ENCODE measurements at places on chromosomes 5 and 9.

- no peaks in the 10 kb centered on the region for H3K27me3 ChIP-seq
- no peak overlapping the region for H3K4me3 ChIP-seq
- H3K4me1 ChIP-seq = no peaks in the 10 kb centered on the region
- no peaks in the 10 kb centered on the region for H3K36me3 ChIP-seq
Measured at GRCh38 chr5:44367203-44367602, 22.0 kb downstream of the FGF10 start.

GRCh38 chr9:71357346-71357745 lies 235.9 kb upstream of the TRPM3 start:
- no peak for DNase-seq
- no peaks in the 10 kb centered on the region for H3K36me3 ChIP-seq
- peaks cover 2% of the 10 kb centered on the region for H3K27me3 ChIP-seq
- no peak overlapping the region for H3K27ac ChIP-seq

DNA sequence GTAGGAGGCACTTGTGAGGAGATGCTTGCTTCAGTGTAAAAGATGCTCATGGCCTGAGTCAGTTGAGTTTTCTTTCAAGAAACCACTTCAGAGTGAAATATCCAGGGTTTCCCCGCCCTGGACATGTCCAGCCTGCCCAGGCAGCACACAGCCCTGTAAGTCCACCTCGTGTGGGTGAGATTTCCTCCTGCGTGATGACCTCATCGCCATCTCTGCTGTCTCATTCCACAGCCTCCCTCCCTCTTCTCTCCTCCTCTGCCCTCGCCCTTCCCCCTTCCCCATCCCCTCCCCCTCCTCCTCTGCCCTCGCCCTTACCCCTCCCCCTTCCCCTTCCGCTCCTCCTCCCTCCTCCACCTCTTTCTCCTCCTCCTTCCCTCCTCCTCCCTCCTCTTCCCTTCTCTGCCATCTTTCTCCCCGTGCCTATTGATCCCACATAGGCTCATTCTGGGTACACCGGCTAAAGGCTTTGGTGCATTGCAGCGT lies 34.0 kb upstream of the NCS1 start:
- no peak overlapping the region for H3K4me3 ChIP-seq
- peaks cover 31% of the 10 kb centered on the region for H3K4me1 ChIP-seq
- H3K27ac ChIP-seq = no peak overlapping the region
- peaks cover 34% of the 10 kb centered on the region for H3K36me3 ChIP-seq
- DNase-seq = no peak
- peaks cover 5% of the 10 kb centered on the region for H3K27me3 ChIP-seq

DNA sequence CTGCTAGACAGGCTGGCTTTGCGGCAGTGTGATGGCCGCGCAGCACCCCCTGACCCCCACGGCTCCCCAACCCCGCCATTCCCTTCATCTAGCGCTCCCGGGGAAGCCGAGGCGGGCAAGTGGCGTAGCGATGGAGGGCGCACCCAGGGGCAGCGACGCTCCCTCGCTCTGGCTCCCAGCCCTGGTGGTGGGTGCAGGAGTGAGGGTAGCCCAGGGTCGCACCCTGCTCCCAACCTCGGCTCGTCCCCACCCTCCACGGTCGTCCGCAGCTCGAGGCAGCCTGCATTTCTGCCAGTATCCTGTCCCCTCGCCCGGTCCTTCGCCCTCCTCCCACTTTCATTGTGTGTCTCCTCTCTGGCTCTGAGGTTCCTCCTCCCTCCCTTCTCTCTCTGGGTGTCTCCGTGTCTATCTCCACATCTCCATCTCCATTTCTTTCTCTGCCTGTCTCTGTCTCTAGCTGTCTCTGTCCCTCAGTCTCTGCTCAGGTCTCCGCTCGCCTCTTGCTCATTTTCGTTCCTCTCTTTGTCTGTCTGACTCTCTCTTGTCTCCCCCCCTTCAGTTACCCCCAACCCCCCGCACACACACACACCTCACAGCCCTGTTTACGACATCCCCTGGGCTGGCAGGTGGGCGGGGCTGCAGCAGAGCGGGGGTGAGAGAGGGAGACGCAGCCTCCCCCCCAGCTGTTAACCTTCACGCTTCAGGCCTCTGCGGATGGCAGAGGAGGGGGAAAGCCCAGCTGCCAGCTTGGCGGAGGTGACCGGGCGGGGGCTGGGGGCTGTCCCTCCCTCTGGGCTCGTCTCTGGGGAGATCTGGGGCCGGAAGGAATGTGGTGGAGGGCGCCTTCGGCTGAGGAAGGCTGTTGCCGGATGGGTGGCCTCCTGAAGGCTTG lies 48.7 kb upstream of the PSD2 start:
- peak; percentile 60 for DNase-seq
- H3K4me3 ChIP-seq = peak overlapping the region; percentile 83
- H3K4me1 ChIP-seq = peaks cover 19% of the 10 kb centered on the region
- peaks cover 33% of the 10 kb centered on the region for H3K27me3 ChIP-seq

GRCh38 chr5:132420706-132421272 lies 51.3 kb downstream of the SLC22A5 start:
- peak overlapping the region; percentile 76 for H3K4me3 ChIP-seq
- H3K36me3 ChIP-seq = peaks cover 51% of the 10 kb centered on the region

DNA sequence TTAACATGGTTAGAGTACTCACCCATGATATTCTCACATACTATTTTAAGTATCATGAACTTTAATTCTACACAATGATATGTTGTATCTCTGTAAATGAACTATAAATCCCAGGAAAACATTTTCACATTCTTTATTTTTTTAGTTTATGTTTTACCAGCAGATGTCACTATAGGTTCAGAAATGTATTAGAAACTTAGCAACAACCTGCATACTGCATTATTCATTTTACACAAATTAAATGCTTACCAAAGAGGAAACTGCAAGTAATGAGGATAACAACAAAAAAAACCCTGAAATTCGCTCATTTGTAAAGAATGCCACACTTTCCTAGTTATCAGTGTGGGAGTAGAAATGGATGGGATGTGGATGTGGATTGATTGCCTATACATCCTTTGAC lies 217.5 kb upstream of the OTULINL start:
- peak overlapping the region; percentile 56 for H3K4me3 ChIP-seq
- H3K4me1 ChIP-seq = peaks cover 45% of the 10 kb centered on the region
- no peak for DNase-seq
- peak overlapping the region; percentile 89 for H3K27ac ChIP-seq
- peaks cover 3% of the 10 kb centered on the region for H3K36me3 ChIP-seq
- peaks cover 3% of the 10 kb centered on the region for H3K27me3 ChIP-seq

DNA sequence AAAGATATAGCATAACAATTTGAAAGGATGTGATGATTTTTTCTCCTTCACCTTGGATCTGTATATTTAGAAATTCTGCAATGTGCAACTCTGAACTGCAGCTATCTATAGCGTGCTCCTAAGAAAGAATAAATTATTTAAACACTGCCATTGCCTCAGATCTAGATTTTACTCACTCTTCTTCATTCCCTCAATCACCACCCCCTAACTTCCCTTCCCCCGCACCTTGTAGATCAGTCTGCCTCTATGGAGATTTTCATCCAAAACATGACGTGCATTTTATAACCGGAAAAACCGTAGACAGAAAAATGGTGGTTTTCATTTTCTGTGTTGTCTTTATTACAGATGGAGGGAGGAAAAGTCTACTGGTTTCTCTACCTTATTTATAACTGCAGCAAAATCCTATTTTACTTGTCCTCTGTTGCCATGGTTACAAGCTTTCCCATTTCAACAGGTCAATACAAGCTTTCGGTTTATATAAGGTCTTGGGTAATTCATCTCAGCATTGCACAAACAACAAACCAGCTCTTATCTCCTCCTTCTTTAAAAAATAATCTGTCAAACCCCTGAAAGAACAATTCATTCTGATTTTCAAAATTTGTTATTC lies 480.0 kb downstream of the TAF11L14 start:
- H3K36me3 ChIP-seq = no peaks in the 10 kb centered on the region
- no peak overlapping the region for H3K4me3 ChIP-seq
- H3K27me3 ChIP-seq = no peaks in the 10 kb centered on the region

GRCh38 chr5:143400541-143401226 lies 2.8 kb downstream of the NR3C1 start:
- H3K36me3 ChIP-seq = peaks cover 27% of the 10 kb centered on the region
- no peak for DNase-seq
- H3K4me1 ChIP-seq = peaks cover 54% of the 10 kb centered on the region
- H3K27ac ChIP-seq = no peak overlapping the region
- H3K27me3 ChIP-seq = no peaks in the 10 kb centered on the region

DNA sequence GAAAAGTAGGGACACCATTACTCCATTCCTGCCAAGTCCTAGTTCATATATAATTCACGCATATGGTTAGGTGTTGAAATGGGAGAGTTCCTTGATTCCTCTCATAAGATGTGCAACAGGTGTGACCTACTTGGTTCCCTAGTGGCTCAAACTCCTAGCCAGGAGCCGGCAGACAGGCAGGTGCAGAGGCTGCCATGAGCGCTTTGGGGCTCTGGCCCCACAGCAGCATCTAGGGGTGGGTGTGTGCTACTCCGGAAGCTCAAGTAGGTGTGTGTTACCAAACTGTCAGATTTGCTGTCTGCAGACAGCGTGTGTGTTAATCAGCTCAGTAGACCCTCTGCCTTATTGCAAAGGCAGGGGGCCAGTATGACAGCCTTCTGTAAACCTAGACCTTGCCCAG lies 1652.4 kb upstream of the ACO1 start:
- no peak overlapping the region for H3K27ac ChIP-seq
- no peaks in the 10 kb centered on the region for H3K4me1 ChIP-seq
- no peak overlapping the region for H3K4me3 ChIP-seq
- DNase-seq = no peak

DNA sequence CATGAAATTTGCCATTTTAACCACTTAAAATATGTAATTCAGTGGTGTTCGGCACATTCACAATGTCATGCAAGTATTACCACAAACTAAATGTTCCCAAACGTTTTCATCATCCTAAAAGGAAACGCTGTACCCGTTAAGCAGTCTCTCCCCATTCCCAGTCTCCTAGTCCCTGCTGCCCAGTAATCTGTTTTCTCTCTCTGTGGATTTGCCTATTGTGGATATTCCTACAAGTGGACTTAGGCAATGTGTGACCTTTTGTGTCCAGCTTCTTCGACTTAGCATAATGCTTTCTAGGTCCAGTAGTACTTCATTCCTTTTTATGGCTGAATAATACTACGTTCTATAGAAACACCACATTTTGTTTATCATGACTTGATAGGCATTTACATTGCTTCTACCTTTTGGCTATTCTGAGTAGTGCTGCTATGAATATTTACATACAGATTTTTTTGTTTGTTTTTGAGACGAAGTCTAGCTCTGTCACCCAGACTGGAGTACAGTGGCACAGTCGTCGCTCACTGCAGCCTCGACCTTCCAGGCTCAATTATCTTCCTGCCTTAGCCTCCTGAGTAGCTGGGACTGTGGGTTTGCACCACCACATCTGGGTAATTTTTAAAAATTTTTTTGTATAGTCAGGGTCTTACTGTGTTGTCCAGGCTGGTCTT lies 13.0 kb downstream of the DENND4C start:
- H3K27ac ChIP-seq = no peak overlapping the region
- DNase-seq = no peak
- H3K27me3 ChIP-seq = no peaks in the 10 kb centered on the region
- peaks cover 9% of the 10 kb centered on the region for H3K4me1 ChIP-seq
- H3K36me3 ChIP-seq = peaks cover 31% of the 10 kb centered on the region

GRCh38 chr5:113205807-113206206 lies 229.0 kb downstream of the TSSK1B start:
- H3K4me1 ChIP-seq = no peaks in the 10 kb centered on the region
- no peak overlapping the region for H3K27ac ChIP-seq
- H3K36me3 ChIP-seq = no peaks in the 10 kb centered on the region
- no peak for DNase-seq
- H3K27me3 ChIP-seq = peaks cover 2% of the 10 kb centered on the region
- H3K4me3 ChIP-seq = no peak overlapping the region

DNA sequence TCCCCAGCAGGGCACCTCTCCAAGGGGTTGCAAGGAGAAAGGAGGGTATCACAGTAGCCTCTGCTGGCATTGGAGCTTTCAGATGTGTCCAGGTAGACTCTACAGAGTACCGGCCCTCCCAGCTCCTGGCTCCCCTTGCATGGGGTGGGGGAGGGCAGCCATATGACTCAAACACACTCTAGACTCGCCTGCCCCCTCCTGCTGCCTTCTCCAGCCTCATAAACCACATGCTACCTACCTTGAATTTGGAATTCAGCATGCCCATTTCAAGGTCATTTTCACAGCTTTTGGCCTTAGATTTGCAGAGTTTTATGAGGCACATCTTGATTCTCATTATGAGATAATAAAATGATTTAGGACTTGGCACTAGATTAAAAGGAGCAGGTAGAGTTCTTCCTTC lies 32.8 kb upstream of the SMIM32 start:
- H3K36me3 ChIP-seq = no peaks in the 10 kb centered on the region
- peaks cover 14% of the 10 kb centered on the region for H3K27me3 ChIP-seq
- no peak for DNase-seq
- H3K27ac ChIP-seq = no peak overlapping the region
- H3K4me3 ChIP-seq = no peak overlapping the region

DNA sequence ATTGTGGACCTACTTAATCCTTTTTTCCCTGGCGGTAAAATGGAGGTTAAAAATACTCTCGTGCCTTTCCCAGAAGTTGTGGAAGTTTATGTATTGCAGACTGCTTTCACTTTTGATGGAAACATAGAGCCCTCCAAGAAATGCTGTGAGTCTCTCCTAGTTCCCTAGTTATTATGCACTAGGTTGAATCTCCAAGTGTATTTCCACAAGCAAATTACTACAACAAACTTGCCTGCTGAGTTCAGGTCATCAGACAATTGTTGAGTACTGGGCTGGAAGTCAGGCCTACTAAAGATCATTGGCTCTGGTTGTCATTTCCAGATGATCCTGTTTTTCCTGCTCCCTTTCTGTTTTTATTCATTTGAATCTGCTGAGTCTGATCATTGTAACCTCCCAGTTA lies 104.1 kb downstream of the CD180 start:
- no peak for DNase-seq
- H3K36me3 ChIP-seq = peaks cover 1% of the 10 kb centered on the region
- H3K4me1 ChIP-seq = no peaks in the 10 kb centered on the region
- no peak overlapping the region for H3K27ac ChIP-seq

GRCh38 chr5:80715887-80716286 lies 61.1 kb upstream of the DHFR start:
- peaks cover 14% of the 10 kb centered on the region for H3K4me1 ChIP-seq
- H3K4me3 ChIP-seq = no peak overlapping the region
- H3K27ac ChIP-seq = no peak overlapping the region
- peaks cover 54% of the 10 kb centered on the region for H3K36me3 ChIP-seq
- no peaks in the 10 kb centered on the region for H3K27me3 ChIP-seq

DNA sequence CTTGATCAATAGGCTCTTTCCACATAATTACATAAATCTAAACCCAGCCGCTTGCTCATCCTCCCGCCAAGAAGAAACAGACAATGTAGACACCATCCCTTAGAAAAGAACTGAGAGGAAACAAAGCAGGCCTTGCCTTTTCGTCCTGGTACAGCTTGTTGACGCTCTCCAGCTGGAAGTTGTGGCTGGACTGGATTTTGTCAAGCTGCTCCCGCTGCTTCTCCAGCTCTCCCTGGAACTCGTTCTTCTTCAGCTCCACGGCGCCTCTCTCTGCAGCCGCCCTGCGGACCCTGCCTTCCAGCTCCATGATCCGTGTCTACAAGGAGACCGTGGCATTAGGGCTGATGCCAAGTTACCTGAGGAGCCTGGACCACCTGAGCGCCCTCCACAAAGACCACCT lies 22.1 kb downstream of the GOLM1 start:
- H3K27me3 ChIP-seq = no peaks in the 10 kb centered on the region
- no peak overlapping the region for H3K4me3 ChIP-seq
- no peak for DNase-seq
- no peak overlapping the region for H3K27ac ChIP-seq

- H3K4me3 ChIP-seq = no peak overlapping the region
- H3K27ac ChIP-seq = no peak overlapping the region
- DNase-seq = no peak
- peaks cover 2% of the 10 kb centered on the region for H3K4me1 ChIP-seq
Measured at GRCh38 chr5:5767286-5767928, 344.9 kb downstream of the ICE1 start.

Measured in activated naive CD8-positive, alpha-beta T cell treated with anti-CD3 and anti-CD28 coated beads, Interleukin-2, amount 10 ng/mL, durations not matched to agents 7 days and 5 days (primary cell).